ENCODE measurements at places on chromosomes 5 and 9. TPM values are rescaled to one million over a fixed set of nuclear protein-coding genes. Genes with fewer than 3 reads are reported as not detected.

The CERT1 gene
- 80.5 TPM for total RNA-seq

DNA sequence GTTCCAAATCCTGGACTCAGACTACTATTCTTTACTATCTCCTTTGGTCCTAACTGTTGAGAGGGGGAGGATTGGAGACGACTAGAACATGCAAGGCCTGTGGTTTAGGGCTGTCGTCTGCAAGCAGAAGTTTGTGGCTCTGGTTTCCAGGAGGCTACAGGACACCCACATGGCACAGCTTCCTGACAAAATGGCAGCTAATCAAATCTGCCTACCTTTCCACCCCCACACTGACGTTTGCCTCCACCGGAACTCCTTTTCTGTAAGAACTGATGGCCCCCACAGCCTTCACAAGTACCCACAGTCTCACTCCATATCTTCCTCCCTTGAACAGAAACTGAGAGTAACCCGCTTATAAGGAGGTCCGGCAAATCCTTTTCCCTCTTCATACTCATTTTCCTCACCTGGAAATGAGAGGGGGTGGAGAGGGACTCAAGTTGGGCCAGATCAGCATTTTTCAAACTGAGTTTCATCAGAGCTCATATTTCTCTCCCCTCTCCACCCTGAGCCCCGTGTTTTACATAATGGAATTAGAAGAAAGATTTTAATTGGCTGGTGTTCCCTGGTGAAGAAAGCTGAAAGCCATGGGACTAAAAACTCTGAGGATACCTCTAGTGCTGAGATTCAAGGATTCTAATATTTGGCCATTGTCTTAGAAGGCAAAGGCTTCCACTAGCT lies 5.2 kb downstream of the SLC31A2 start:
- no peak overlapping the region for H3K27ac ChIP-seq
- peaks cover 22% of the 10 kb centered on the region for H3K4me1 ChIP-seq
- no peak overlapping the region for H3K4me3 ChIP-seq
- no peak for DNase-seq

GRCh38 chr9:127769929-127770582 lies 8.4 kb downstream of the SH2D3C start:
- H3K27ac ChIP-seq: peak overlapping the region; percentile 76
- H3K36me3 ChIP-seq: no peaks in the 10 kb centered on the region
- H3K27me3 ChIP-seq: no peaks in the 10 kb centered on the region
- DNase-seq: no peak
- no peak overlapping the region for H3K4me3 ChIP-seq
- H3K4me1 ChIP-seq: peaks cover 29% of the 10 kb centered on the region

DNA sequence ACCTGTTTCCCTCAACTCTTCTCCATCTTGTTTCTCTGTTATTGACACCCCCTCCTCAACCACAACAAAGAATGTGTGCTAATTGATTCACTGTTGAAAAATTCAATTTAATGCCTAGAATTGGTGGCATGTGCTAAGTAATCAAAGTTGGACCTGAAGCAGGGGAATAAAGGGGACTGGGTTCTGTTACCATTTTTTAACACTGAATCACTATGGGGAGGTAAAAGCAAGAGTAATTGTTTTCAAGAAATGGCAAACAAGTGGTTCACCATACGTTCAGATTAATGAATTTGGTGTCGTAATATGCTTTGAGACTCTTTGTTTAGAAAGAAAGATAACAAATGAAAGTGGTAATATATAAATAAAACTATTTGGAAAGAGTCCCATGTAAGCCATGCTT lies 17.0 kb upstream of the SSBP2 start:
- no peak for DNase-seq

The MAP1B gene
- total RNA-seq: 54.5 TPM

DNA sequence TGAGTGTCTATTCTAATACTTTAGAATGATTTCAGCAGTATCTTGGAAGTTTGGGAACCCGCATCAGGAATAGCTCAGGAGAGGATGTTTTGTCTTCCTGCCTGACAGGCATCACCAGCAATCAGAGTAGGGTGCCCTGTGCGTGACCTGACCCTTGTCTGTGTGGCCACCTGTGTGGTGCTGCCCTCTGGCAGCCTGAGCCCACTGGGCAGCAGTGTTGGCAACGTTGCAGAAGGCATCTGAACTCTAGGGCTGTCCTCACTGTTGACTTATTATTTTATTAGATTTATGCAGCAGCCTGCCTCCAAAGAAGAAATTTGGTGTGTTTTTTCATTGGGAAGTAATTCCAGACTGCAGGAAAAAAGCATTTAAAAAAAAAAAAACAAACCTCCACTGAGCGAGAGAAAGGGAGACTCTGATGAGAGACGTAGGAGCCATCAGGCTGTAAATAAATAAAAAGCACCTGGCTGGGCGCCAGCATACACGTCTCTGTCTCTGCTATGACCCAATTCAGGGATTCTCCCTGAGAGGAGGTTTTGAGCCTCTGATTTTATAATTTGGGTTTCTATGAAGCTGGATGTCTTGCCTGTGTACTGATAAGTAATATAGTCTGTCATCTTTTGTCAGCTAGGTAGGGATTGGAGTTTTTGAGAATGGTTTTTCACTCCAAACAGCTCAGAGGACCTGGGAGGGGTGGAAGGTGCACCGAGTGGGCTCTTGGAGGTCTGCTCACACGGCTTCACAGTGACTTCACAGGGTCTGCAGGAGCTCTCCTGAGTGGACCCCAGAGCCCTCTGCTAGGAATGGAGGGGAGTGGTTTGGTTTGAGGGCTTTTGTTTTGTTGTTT lies 49.0 kb downstream of the FAM78A start:
- H3K4me3 ChIP-seq: no peak overlapping the region
- H3K36me3 ChIP-seq: peaks cover 10% of the 10 kb centered on the region
- H3K27ac ChIP-seq: no peak overlapping the region

DNA sequence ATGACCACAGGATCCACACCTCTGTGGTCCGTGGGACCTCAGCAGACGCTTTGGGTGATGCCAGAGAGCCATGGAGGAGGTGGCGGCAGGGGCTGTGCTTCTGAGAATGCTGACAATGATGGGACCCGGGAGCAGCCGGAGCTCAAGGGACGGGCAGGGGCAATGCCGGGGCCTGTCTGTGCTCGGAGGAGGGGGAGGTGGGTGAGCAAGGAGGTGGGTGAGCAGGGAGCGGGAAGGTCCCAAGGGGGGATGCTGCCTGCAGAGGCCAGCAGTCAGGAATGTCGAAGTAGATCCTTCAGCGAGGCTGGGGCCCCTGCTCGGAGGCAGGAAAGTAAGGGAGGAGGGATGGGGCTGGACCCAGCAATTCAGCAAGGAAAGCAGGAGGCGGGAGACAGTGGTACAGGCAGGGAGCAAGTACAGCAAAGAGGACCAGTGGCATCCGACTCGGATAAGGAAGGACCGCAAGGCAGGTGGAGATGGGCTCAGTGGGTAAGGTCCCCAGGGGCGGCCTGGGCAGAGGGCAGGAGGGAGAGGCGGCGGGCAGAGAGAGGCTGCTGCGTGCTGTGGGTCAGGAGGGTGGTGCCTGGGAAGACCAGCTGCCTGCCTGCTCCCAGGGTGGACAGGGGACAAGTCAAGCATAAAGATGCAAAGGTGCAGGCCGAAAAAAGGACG lies 49.0 kb downstream of the ADAMTS2 start:
- H3K4me3 ChIP-seq: no peak overlapping the region
- no peaks in the 10 kb centered on the region for H3K36me3 ChIP-seq
- DNase-seq: no peak
- H3K4me1 ChIP-seq: no peaks in the 10 kb centered on the region

The SLC6A7 gene
- total RNA-seq: not detected

DNA sequence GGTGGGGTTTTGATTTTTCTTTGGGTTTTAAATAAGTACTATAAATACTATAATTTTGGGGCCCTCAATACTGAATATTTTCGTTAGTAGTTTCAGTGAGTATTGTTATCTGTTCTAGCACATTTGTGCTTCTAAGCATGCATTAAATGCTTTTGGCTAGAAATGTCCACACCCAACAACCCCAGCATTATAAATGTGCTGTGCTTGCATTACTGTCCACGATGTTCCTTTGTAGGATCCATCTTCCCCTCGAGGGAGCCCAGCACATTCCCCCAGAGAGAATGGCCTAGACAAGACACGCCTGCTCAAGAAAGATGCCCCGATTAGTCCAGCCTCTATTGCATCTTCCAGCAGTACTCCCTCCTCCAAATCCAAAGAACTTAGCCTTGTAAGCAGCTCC lies 134.7 kb downstream of the TLE4 start:
- no peak overlapping the region for H3K27ac ChIP-seq
- H3K4me3 ChIP-seq: no peak overlapping the region
- H3K27me3 ChIP-seq: no peaks in the 10 kb centered on the region
- no peaks in the 10 kb centered on the region for H3K4me1 ChIP-seq
- no peak for DNase-seq
- peaks cover 10% of the 10 kb centered on the region for H3K36me3 ChIP-seq

DNA sequence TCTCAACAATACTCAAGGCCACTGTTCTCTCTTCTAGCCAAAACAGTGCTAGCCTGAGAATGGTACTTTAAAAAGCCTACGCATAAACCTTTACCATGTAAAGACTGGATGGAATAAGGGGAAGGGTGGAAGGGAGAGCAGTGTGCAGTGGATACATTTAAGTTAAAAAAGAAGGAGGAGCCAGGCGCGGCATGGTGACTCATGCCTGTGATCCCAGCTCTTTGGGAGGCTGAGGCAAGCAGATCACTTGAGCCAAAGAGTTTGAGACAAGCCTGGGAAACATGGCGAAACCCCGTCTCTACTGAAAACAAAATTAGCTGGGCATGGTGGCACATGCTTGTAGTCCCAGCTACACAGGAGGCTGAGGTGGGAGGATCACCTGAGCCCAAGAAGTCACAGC lies 127.7 kb upstream of the KIF2A start:
- DNase-seq: no peak
- H3K27me3 ChIP-seq: no peaks in the 10 kb centered on the region
- no peaks in the 10 kb centered on the region for H3K4me1 ChIP-seq
- no peak overlapping the region for H3K27ac ChIP-seq
- H3K36me3 ChIP-seq: no peaks in the 10 kb centered on the region

GRCh38 chr9:99828054-99828416 lies 6.3 kb downstream of the NR4A3 start:
- H3K36me3 ChIP-seq: no peaks in the 10 kb centered on the region
- peaks cover 12% of the 10 kb centered on the region for H3K4me1 ChIP-seq
- H3K27ac ChIP-seq: no peak overlapping the region
- H3K4me3 ChIP-seq: no peak overlapping the region
- DNase-seq: no peak

GRCh38 chr9:72278959-72279358 lies 86.0 kb downstream of the ZFAND5 start:
- no peaks in the 10 kb centered on the region for H3K36me3 ChIP-seq
- no peaks in the 10 kb centered on the region for H3K4me1 ChIP-seq
- no peak for DNase-seq
- no peak overlapping the region for H3K27ac ChIP-seq

Data from thyroid gland (tissue), 4 donors.